T47D (cell line): ENCODE measurements at places on chromosomes 12 and 14.

DNA sequence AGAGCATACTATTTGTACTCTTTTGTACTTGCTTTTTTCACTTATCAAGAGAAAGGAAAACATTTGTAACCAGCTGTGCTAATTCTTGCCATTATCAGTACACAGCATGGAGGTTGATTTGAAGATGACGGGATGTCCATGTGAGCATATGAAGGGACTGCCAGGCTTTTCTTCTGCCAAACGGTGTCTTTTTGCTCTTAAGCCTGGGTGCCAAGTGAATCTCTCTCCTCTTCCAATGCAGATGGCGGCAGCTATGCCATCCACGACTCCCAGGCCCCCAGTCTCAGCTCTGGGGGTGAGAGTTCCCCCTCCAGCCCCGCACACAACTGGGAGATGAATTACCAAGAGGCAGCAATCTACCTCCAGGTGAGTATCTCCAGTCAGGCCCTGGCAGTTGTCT is 38.9 kb downstream of the TPCN1 start:
- DNase-seq = no peak

DNA sequence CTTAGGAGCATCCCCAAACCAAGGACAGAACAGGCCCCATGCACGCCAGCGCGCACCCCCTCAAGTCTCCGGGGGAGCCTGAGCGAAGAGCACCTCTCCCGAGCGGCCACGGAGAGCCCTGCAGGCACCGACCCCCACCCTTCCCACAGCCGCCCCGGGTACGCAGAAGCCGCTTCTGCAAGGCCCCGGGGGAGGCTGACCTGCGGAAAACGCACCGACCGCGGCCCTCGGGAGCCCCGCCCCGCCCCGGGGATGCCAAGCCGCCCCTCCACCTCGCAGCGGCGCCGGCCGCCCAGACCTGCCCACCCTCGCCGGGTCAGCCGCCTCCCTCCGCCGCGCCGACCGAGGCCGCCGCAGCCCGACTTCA is 385 bp downstream of the CAPRIN2 start:
- DNase-seq = no peak

GRCh38 chr12:92614502-92614901 is 88.3 kb upstream of the PLEKHG7 start:
- no peak for DNase-seq

DNA sequence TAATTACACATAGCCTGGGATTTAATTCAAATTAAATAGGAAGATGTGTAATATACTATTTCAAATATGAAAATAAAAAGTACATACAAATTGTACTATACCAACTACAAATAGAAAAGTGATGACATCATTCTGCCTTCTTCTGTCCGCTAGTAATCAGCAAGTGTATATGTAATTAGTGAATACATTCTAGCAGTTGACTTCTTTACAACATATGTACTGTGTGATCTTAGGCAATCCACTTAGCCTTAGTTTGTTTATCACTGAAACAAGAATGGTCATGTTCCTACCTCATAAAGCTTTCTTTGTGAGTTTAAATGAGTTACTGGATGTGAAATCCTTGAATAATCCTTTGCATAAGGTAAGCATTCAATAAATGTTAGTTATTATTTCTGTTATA is 7.8 kb upstream of the LUM start:
- no peak for DNase-seq

DNA sequence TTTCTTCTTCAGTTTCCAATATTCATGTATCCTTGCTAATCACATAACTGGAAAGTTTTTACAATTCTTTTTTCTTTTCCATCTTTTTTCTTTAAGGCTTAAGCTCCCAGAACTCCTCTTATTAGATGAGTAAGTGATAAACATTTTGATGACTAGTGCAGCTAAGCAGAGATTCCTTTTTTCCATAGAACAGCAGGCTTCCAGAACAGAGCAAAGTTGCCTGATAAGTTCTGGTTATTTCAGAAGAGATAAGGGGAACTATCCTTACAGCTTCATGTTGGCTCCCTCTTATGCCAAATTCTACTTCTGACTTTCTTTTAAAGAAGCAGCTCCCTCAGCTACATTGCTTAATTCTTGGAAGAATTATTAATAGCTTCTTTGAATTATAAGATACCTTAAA is 194.7 kb upstream of the FAR2 start:
- DNase-seq = no peak

GRCh38 chr14:60095231-60095630 is 3.5 kb downstream of the PCNX4 start:
- DNase-seq = no peak

GRCh38 chr12:65532764-65533163 is 254.3 kb downstream of the MSRB3 start:
- DNase-seq = peak; percentile 62

DNA sequence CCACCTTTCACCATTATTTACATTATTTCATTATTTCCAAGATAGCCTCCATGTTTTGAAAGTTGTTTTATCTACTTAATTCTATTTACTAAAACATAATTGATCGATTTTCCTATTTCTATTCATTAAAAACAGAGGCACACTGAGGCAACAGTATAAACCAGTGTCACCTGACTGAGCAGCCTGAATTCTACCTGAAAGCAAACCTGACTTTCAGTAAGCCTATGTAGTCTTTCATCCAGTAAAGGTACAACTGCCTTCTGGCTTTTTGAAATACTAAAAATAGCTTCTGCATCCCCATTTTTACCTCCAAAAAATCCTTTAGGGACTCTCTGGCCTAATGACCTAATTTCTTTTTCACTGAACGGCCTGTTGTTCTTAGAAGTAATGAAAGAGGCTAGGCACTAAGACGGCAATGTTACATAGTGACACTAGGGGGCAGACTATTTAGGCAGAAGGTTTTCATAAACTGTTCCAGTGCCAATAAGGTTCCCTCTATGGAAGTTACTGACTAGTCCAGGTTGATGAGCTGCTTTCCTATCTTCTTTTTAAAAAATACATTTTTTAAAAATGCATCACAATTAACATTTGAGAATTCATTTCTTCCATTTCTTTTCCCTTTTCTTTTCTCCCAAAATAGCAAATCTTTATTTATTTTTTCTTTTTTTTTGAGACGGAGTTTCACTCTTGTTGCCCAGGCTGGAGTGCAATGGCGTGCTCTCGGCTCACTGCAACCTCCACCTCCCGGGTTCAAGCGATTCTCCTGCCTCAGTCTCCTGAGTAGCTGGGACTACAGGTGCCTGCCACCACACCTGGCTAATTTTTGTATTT is 17.5 kb downstream of the ANAPC5 start:
- peak; percentile 65 for DNase-seq

DNA sequence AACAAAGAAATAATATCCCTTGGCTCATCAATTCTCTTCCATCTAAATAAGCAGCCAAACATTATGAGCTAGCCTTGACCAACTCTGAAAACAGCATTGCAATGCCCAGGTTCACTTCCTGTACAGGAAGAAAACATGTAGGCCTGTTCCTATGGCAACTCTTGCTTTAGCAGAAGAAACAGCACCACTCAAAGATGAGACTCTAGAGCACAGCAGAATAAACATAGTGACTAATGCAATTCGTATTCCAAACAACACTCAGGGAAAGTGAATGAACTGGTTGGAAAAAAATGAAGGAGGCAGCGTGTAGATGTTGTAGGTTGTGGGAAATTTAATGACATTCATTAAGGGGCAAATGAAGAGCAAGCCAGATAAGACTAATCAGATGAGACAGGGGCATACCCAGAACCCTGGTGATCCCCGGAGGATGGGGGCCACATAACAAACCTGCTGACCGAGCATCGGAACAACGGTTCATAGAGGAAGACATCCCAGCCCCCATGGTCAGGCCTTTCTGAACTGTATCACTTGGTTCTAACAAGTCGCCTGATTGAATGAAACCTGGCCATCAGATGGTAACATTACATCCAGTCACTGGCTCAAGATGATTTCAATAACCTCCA is 9.0 kb downstream of the ARHGDIB start:
- DNase-seq = no peak

DNA sequence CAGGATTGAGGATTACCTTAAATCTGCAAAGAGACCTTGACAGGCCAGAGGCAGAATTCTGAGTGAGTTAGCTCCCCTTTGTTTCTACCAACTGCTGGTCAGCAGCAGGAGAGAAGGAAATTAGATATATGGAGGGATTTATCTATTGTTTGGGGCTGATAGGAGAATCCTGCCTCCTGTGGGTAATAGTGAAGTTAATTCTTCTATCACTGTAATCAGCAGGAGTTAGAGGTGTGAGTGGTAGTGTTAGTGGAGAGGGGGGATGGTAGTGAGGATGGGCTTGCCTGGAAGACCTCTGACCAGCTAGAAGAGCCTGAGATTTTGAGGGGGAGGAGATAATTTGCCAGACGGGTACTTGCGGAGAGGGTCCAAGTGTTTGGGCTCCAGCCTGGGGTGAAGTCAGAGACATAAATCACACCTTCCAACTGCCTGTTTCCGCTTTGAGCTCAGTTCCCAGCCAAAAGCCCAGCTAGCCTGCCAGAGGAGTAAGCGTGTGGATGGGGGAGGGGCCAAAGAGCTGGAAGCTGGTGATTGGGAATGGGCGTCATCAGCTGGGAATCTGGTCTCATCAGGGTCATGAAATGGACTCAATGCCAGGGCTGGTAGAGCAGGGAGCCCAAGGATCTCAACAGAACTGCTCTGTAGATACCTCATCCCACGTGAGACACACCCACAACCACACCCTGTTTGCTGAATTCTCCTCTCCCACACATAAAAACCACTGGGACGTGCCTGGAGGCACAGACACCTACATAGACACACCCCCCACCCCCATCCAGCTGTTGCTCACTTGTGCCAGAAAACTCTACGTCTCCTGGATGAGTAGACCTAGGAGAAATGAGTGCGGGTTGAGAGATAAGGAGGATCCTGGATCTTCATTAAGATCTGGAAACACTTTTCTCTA is 13.1 kb upstream of the ITGA5 start:
- DNase-seq = no peak
